A172 (cell line): ENCODE measurements at places on chromosomes 3 and 15. TPM values are rescaled to one million over a fixed set of nuclear protein-coding genes. Genes with fewer than 3 reads are reported as not detected.

DNA sequence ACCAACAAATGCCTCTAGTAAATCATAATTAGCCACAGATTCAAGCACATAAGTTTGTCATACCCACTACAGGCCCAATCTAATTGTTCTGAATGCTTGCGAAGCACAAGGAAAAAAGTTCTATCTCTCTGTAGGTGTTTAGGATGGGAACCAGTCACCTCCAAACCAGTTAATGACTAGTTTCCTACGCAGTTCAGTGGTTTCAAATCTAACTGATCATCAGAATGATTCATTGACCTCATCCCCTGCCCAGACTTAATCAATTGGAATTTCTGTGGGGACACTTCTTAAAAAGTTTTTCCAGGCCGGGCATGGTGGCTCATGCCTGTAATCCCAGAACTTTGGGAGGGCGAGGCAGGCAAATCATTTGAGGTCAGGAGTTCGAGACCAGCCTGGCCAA is 24.3 kb upstream of the MASP1 start:
- DNase-seq = no peak

GRCh38 chr15:99402014-99402729 is 150.9 kb downstream of the LRRC28 start:
- no peak for DNase-seq

DNA sequence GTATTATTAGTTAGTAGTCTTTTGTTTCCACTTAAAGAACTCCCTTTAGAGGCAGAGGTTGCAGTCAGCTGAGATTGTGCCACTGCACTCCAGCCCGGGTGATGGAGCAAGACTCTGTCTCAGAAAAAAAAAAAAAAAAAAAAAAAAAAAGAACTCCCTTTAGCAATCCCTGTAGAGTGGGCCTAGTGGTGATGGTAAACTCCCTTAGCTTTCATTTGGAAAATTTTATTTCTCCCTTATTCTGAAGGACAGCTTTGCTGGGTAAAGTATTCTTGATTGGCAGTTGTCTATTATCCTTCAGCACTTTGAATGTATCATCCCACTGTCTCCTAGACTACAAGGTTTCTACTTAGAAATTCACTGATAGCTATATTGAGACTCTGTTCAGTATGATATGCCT is 46.0 kb downstream of the RPL39L start:
- DNase-seq = no peak

- DNase-seq = no peak
These were observed 10.1 kb upstream of the CAMK1 start for GRCh38 chr3:9779721-9780457.

DNA sequence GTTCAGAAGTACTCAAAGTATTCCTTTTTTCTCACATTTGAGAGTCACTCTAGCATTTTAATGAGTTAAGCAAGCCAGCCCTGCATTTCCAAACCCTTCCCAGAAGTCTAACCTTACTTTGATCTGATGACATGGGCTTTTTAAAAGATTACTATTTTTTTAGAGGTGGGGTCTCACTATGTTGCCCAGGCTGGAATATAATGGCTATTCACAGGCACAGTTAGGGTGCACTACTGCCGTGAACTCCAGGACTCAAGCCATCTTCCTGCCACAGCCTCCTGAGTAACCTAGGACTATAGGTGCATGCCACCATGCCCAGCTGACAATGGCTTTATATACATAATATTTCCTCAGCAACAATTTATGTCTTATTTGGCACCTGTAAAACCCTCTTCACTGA is 64.1 kb upstream of the GOLGA6B start:
- DNase-seq = no peak

DNA sequence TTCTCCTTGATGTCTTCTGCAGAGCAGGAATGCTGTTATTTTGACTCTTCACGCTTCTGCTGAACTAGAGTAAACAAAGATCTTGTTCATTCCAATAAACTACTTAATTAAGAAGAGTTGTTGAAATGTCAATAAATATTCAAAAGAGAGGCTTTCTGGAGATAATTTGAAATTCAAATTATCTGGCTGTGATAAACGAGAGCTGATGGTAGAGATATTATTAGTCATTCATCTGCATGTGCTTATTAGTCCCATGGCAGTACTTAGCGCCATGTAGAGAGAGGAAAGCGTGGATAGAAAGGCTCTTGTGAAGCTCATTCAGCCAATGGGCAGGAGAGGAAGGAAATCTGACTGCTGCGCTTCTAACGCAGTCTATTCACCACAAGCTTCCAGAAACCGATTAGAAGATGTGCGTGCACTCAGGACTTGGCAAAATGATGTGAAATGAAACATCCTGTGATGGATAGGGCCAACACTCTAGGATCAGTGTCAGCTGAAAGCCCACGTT is 251.1 kb downstream of the GABRB3 start:
- DNase-seq = no peak

- DNase-seq = no peak
These were observed 42.7 kb upstream of the PYGO1 start for GRCh38 chr15:55630858-55631257.

GRCh38 chr15:64026591-64026990 is 19.7 kb downstream of the DAPK2 start:
- DNase-seq = no peak

DNA sequence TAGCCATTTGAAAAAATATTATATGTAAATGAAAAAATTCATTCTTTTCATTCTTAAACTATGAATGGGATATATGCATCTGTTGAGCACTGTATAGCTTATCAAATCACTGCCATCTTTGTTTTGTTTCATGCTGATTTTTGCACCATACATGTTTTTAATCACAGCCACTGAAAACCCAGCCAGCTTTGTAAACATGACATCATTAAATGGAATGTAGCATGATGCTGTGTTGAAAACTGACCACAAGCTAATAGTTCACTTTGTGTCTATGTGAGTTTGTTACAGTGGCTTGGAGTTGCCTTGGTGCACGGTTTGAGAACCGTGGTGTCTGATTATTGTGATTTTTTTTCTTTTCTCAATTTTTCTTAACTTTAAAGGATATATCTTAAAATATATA is 75.7 kb downstream of the GMPS start:
- peak; percentile 47 for DNase-seq

GRCh38 chr3:46365041-46365440 is 5.7 kb upstream of the CCR5 start:
- no peak for DNase-seq

GRCh38 chr3:31164381-31164780 is 269.9 kb upstream of the GADL1 start:
- no peak for DNase-seq

TRA2B gene
- 290 and 367 TPM in 2 replicates for total RNA-seq

DLL4 gene
- total RNA-seq = not detected in 2 replicates

RNU5B-1 gene
- total RNA-seq = not detected in 2 replicates

C2CD4A gene
- total RNA-seq = 0.26 TPM in 1 of 2 replicates, not detected in the other

SEMA5B gene
- total RNA-seq = not detected in 2 replicates

PTH1R gene
- total RNA-seq = 2.8 and 4.9 TPM in 2 replicates

ZNF80 gene
- total RNA-seq = not detected in 2 replicates

PRSS50 gene
- total RNA-seq = not detected in 2 replicates
